ENCODE measurements at places on chromosomes 5 and 9. TPM values are rescaled to one million over a fixed set of nuclear protein-coding genes. Genes with fewer than 3 reads are reported as not detected.

NEUROG1 gene
- not detected for total RNA-seq

TNFSF15 gene
- total RNA-seq = 0.11 TPM

DNA sequence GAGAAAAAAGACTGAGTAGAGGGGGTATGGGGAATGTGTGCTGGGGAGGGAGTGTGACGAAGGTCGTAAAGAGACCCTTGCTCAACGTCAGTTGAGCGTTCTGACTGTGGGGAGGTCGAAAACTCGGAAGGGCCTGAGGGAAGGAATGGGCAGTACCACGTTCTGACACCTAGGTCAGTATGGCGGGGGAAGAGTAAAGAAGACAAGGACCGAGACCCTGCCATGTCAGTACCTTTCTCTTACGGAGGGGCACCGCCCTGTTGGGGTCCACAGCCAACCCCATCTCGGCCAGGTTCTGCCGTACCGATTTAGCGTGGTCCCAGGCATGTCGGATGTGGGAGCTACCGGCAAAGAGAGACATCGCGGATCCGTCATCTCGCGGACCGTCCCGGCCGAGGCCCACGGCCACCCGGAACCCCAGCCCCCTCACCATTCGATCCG lies 375 bp downstream of the NOP16 start:
- DNase-seq = no peak

- peak; percentile 32 for DNase-seq
Measured at GRCh38 chr9:5626727-5627634, 1.9 kb upstream of the RIC1 start.

DNA sequence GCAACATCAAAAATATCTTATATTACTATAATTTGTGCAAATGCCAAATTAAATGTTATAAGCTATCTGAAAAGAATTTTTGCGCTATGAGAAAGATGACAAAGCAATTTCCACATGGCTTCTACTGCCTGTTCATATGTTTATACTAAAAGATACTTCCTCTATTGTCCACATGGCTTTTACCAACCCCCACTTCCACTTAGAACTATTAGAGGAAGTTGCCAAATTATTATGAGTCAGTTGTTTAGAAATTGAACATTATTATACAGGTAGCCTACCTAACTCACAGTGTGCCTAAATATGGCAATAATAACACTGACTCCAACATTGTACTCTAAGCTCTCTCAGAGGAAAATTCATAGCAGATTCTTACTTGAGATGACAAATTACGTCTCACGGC lies 37.6 kb upstream of the SLC27A6 start:
- no peak for DNase-seq

- DNase-seq = no peak
Measured at GRCh38 chr9:113919871-113920270, 43.8 kb downstream of the ZNF618 start.

- no peak for DNase-seq
Measured at GRCh38 chr5:151155775-151156506, 1.6 kb downstream of the ANXA6 start.

- DNase-seq = no peak
Measured at GRCh38 chr5:163360656-163361055, 76.7 kb upstream of the CCNG1 start.

GRCh38 chr9:21506626-21507482 lies 24.7 kb upstream of the IFNE start:
- DNase-seq = no peak

- DNase-seq = no peak
Measured at GRCh38 chr5:56303511-56303910, 70.4 kb upstream of the ANKRD55 start.

Data from left ventricle myocardium inferior (tissue), 1 donor.